ENCODE measurements at places on chromosomes 11 and 22.

- no peak for DNase-seq
Observed at GRCh38 chr11:11976481-11977127, 31.8 kb downstream of the DKK3 start.

DNA sequence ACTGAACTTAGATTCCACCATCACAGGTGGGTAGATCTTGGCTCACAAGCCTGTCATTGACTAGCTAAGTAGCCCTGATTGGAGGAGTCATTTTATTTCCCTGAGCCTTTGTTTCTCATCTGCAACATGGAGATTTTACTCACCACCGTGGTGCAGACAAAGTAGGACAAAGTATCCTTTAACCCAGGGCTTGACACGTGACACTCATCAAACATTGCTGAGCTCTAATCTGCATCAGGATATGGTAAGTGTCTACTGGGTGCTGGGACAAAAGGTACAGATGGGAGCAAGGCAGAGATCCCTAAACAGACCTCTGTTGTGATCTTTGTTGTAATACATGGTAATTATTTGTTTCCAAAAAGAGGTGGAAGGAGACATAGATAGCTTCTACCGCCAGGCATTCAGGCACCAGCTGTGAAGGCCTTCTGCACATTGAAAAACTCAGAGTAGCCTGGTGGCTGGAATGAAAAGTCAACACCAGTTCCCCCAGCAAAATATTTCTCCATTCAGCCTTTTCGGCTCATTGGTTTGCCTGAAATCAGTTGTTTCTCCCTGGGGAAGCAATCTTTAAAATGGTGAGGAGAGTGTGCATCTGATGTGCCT is 18.3 kb upstream of the MICAL2 start:
- no peak for DNase-seq

GRCh38 chr22:33779243-33779642 is 141.0 kb downstream of the LARGE1 start:
- no peak for DNase-seq

GRCh38 chr11:72789493-72790131 is 4.2 kb downstream of the STARD10 start:
- DNase-seq: no peak

DNA sequence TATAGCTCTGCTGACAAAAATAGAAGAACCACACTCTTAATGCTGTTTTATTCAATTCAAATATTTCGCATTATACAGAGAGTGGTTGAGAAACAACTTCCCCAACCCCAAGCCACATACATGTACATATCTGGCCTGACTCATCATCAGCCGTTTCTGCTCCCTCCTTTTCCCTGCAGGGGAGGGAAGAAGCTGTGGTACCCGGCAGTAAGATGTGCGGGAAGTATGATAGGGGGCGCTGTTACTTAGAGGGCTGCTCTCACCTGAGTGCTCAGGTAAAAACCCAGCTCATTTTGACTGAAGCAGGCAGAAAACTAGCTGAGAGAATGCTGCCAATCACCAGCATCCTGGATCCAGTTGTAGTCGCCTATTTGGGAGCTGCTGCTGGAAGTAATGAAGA is 85.5 kb downstream of the NELL1 start:
- no peak for DNase-seq

DNA sequence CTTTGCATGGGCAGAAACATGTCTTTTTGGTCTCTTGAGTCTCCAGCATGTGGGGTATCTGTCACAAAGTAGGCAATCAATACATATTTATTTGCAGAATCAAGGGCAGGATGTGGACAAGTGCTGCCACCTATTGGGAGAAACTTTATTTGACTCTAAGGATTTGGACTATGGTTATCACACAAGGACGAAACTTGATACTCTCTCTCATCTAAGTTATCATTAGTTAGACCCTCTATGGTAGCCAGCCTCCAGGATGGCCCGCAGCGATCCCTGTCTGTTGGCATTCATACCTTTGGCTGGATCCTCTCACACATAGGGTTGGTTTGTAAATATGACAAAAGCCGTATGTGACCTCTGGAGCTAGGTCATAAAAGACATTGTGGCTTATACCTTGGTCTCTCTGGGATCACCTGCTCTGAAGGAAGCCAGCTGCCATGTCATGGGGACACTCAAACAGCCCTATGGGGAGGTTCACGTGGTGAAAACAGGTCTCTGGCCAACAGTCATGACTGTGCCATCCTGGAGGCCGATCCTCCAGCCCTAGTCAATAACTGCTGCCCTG is 1.1 kb upstream of the FBXO7 start:
- DNase-seq: peak; percentile 79

- DNase-seq: peak; percentile 49
Observed at GRCh38 chr11:73939096-73939495, 11.7 kb upstream of the DNAJB13 start.

GRCh38 chr11:23006730-23007129 is 146.5 kb upstream of the CCDC179 start:
- no peak for DNase-seq

GRCh38 chr11:57798905-57799559 is 37.4 kb downstream of the CTNND1 start:
- no peak for DNase-seq

- DNase-seq: no peak
Observed at GRCh38 chr11:75002516-75002915, 13.8 kb downstream of the NEU3 start.

- no peak for DNase-seq
Observed at GRCh38 chr11:662689-663274, 25.7 kb downstream of the DRD4 start.

GRCh38 chr11:89182773-89183518 is 5.3 kb downstream of the TYR start:
- DNase-seq: no peak

GRCh38 chr11:10418259-10418949 is 36.7 kb upstream of the AMPD3 start:
- DNase-seq: no peak

- DNase-seq: peak; percentile 89
Observed at GRCh38 chr11:61187505-61188130, 15.7 kb upstream of the PGA3 start.

GRCh38 chr11:133794205-133794604 is 51.1 kb downstream of the SPATA19 start:
- DNase-seq: no peak

- no peak for DNase-seq
Observed at GRCh38 chr22:44231233-44231632, 50.5 kb downstream of the PARVG start.

DNA sequence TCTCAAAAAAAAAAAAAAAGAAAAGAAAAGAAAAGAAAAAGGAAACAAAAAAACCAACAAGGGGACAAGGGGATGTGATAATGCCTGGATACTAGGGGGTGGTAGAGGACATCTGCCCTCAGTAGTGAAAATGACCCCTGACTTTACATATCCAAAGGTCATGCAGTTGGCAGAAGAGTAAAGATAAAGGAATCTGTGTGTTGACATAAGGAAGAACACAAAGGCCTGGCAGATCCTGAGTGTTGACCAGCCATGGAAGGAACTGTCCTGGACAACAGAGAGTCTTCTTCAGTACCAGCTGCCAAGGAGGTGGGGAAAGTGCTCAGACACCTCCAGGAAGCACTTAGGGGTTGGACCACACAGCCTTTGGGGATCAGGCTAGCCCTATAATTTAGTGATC is 12.6 kb downstream of the SLC43A1 start:
- no peak for DNase-seq

- DNase-seq: no peak
Observed at GRCh38 chr11:126123686-126124085, 61.0 kb upstream of the CDON start.

DNA sequence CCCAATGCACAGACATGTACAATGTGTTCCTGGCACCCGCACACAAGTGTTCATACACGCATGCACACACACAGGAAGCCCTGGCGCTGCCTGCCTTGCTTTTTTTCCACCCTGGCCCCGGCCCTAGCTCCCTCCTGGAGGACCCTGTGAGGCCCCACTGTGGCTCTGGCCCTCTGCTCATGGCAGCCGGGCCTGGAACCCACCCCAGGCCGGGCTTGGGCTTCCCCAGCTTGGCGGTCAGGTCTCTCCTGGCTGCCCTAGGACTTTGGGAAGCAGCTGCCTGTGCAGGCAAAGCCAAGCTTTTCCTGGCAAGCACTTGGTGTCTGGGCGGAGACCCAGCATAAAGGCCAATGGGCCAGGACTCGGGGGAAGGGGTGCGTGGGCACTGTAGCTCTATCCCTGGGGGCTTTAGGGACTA is 30.5 kb downstream of the CD82 start:
- no peak for DNase-seq

- DNase-seq: no peak
Observed at GRCh38 chr22:37179622-37180420, 8.2 kb downstream of the C1QTNF6 start.

- no peak for DNase-seq
Observed at GRCh38 chr11:45298718-45299117, 12.6 kb upstream of the SYT13 start.

- DNase-seq: no peak
Observed at GRCh38 chr11:121095561-121095960, 5.5 kb upstream of the TECTA start.

DNA sequence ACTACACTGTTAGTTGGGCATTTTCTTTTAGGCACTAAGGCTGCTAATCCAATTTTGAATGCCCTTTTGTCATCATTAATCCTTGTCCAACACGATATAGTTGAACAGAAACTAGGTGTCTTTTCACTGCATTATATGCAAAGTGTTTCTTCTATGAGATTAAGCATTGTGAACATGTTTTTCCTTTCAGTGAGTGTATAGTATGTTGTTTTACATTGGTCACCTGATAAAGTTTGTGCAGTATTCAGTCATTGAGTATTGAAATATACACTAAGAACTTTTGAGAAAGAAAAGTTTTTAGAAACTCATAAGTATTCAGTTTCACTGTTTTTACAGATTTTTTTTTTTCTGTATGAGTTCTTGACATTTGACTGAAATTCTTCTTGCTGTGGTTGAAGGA is 59.0 kb downstream of the ZC3H12C start:
- no peak for DNase-seq

GRCh38 chr11:72918851-72919250 is 104.6 kb downstream of the ATG16L2 start:
- DNase-seq: no peak

DNA sequence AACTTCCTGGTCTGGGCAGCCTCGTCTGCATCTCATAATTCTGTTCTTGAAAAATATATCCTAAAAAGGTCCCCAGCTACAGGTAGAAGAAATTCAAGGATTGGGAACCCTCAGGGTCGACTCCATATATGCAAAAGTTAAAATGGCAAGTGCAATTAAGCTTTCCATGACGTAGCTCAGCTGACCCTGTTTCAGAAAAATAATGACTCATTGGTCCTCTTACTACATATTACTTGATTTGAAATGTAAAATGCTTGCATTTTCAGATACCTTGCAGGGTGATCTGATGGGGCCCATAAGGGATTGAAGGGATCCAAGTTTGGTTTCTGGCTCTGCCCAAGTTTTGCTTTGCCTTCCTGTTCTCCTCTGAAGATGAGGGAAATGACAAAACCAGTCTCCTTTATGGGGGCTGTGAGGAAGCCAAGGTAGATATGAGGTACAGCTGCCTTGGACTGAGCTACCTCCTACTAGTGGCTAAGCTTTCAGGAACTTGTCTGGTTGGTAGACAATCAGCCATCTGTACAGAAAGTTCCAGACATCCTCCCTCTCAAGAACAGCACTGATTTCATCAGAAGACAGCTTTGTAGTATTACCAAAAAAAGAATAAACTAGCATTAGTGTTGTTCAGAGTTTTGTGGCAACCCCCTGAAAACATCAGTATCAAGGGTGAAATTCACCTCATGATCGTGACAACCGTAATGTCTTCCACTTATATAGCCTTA is 177.3 kb downstream of the DBX1 start:
- DNase-seq: no peak

DNA sequence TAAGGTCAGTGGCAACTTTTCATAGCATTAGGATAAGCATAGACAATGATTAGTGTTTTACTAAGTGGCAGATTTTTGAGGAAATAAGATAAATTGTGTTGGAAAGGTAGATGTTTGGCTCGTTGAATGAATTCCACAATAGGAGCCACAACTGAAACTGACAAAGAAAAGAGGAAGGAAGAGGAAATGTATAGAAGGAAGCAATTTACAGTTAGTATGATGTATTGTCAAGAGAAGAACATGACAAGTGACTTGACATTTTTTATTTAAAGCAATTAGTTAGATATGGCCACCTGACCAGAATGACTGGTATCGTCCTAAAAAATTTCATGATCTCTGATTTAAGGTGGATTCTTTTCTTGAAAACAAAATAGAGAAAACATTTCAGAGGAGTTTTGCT is 3.1 kb upstream of the RAG2 start:
- DNase-seq: no peak

DNA sequence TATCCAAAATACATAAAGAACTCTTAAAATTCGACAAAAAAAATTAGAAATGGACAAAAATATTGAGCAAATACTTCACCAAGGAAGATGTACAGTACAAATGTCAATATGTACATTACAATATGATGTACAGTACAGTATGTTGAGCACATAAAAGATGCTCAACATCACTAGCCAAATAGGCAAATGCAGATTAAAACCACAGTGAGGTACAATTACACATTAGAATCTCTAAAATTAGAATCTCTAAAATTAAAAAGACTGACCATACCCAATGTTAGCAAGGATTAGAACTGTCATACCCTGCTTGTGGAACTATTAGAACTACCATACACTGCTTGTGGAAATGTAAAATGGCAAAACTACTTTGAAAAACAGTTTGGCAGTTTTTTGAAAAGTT is 78.7 kb upstream of the TSPAN18 start:
- no peak for DNase-seq

DNA sequence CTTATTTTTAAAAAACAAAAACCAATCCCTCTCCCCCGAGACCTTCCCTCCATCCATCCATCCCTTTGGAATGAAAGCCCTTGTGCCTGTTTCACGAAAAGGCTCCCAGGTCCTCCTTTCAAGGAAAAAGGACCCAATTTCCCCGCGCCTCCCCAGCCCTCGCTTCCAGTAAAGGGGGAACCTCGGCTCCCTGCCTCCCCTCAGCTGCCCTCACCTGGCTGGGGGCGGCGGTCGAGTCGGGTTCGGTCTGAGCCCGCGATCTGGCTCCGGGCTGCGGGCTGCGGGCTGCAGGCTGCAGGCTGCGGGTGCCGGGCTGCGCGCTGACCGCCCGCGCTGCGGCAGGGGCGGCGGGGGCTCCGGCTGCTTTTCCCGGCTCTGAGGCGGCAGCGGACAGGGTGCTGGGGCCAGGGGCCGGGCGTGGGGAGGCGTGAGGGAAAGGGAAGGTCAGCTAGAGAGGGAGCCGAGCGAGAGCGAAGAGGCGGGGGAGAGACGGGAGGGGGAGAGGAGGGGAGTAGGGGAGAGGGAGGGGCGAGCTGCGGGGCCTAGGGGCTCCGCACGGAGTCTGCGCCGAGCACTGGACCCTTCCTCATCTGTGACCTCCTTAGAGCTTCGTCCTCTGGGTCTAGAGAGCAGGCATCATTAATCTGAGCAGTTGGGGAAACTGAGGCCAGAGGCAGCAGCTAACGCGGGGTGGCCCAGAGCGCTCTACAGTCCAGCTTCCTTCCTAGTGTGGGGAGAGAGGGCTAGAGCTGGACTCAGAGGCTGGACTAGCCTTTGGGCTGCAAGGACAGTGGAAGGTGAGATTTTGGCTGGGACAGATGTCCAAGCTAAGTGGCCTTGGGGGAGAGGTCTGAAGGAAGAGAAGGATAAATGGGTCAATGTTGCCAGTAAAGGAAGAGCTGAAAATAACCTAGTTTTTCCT is at the start of gene C1QTNF4:
TSS of gene C1QTNF4 (minus strand) at position 478 of the 922 bp plus-strand sequence. CDS start 3,601 bp downstream, outside the sequence.
- DNase-seq: no peak

All from NCI-H2171 treated with DMSO at 0.1 percent for 48 hours (cell line).